ENCODE measurements at places on chromosomes 4 and X.

DNA sequence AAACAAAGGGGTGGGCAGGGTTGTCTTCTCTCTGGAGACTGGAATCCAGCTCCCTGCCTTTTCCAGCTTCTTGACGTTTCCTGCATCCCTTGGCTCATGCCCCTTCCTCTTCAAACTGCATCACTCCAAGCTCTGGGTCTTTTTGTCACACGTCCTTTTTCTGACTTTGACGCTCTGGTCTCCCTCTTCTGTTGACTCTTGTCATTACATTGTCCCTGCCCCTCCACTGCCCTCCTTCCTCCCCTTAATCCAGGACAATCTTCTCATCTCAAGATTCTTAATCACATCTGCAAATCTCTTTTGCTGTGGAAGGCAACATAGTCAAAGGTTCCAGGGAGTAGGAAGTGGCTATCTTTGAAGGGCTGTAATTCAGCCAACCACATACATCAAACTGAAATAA, 178.3 kb downstream of the TMA16 start:
- no peaks in the 10 kb centered on the region for H3K27me3 ChIP-seq
- no peaks in the 10 kb centered on the region for H3K4me1 ChIP-seq
- no peak for DNase-seq
- no peak overlapping the region for H3K27ac ChIP-seq
- no peaks in the 10 kb centered on the region for H3K36me3 ChIP-seq

DNA sequence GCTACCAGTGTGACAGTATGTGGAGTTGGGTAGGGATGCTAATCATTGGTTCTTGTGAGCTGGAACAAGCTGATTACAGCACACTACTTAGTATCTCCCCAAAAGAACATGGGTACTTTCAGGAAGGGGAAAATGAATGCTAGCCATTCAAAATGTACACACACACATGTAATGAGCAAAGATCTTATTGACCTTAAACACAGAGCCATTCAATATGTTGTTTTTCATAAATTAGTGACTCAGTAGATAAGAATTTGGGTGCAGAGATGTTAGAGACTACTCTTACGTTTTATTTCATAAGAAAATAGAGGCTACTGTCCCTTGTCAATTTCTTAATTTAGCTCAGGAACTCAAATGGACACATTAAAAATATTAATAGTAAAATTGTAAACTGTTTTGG, 509.5 kb upstream of the ATOH1 start:
- no peak overlapping the region for H3K27ac ChIP-seq
- no peak overlapping the region for H3K4me3 ChIP-seq
- H3K36me3 ChIP-seq, result no peaks in the 10 kb centered on the region
- no peaks in the 10 kb centered on the region for H3K27me3 ChIP-seq
- DNase-seq, result no peak

GRCh38 chrX:117510453-117510852, 606.2 kb downstream of the KLHL13 start:
- no peaks in the 10 kb centered on the region for H3K4me1 ChIP-seq
- H3K27me3 ChIP-seq, result no peaks in the 10 kb centered on the region
- DNase-seq, result no peak
- H3K27ac ChIP-seq, result no peak overlapping the region

- H3K4me1 ChIP-seq, result peaks cover 67% of the 10 kb centered on the region
- H3K36me3 ChIP-seq, result no peaks in the 10 kb centered on the region
- peak; percentile 62 for DNase-seq
- no peak overlapping the region for H3K4me3 ChIP-seq
- H3K27ac ChIP-seq, result peak overlapping the region; percentile 89
Observed at GRCh38 chrX:154738011-154738738, 12.7 kb downstream of the GAB3 start.

DNA sequence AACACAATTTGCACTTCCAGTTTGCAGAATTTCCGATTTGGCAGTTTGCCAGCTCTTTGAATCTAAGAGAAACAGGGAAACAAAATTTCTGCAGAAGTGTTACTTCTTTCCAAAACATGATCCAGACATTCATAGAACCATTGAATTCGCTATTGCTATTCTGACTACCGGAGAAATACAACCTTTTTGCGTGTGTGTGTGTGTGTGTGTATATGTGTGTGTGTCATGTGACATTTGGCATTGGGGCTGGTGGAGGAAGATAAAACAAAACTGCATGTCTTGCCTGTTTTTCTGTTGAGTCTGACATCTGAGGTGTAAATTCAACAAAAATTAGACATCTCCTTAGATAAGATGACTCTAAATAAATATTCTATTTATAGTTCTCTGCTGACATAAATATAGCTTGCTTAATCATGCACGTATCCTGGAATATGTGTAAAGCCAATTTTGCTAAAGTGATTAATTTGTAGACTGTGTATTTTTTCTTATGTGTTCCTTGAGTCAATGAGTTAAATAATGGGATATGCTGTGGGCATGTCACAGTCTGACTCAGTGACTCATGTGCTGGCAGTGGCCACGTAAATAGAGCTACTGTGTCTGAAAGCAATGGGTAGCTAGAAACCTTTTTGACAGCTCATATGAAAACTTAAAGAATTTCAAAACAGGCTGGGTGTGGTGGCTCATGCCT, 98.9 kb downstream of the HPGD start:
- H3K36me3 ChIP-seq, result no peaks in the 10 kb centered on the region
- no peaks in the 10 kb centered on the region for H3K4me1 ChIP-seq
- no peak for DNase-seq
- no peak overlapping the region for H3K27ac ChIP-seq

DNA sequence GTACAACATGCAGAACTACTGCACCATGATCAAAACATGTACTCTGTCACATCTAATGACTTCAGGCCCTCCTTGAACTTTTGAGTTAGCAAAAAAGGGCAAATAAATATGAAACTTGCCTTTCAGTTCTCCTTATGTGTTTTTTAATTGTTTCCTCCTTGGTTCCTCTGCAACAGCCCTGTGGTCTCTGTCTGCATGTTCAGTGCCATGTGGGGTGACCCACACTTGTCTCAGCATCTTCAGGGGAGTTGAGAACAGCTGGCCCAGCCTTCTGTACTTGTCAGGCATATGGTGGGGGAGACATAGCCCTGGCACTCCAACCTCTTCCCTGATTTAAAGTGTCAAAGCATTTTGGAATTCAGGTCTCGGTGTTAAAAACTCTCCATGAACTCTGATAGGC, 188.0 kb upstream of the PGRMC2 start:
- peaks cover 5% of the 10 kb centered on the region for H3K4me1 ChIP-seq
- no peaks in the 10 kb centered on the region for H3K27me3 ChIP-seq
- no peak for DNase-seq
- no peaks in the 10 kb centered on the region for H3K36me3 ChIP-seq
- no peak overlapping the region for H3K27ac ChIP-seq

GRCh38 chr4:159158985-159159384, 56.1 kb downstream of the RAPGEF2 start:
- H3K27ac ChIP-seq, result no peak overlapping the region
- no peaks in the 10 kb centered on the region for H3K27me3 ChIP-seq
- no peaks in the 10 kb centered on the region for H3K36me3 ChIP-seq
- H3K4me3 ChIP-seq, result no peak overlapping the region
- no peak for DNase-seq
- peaks cover 11% of the 10 kb centered on the region for H3K4me1 ChIP-seq

- no peaks in the 10 kb centered on the region for H3K36me3 ChIP-seq
- no peaks in the 10 kb centered on the region for H3K4me1 ChIP-seq
- H3K4me3 ChIP-seq, result no peak overlapping the region
- H3K27ac ChIP-seq, result no peak overlapping the region
- H3K27me3 ChIP-seq, result no peaks in the 10 kb centered on the region
Observed at GRCh38 chr4:81225252-81225651, 10.2 kb upstream of the PRKG2 start.

- DNase-seq, result no peak
- no peak overlapping the region for H3K4me3 ChIP-seq
- H3K4me1 ChIP-seq, result peaks cover 4% of the 10 kb centered on the region
- no peaks in the 10 kb centered on the region for H3K36me3 ChIP-seq
- H3K27me3 ChIP-seq, result no peaks in the 10 kb centered on the region
Observed at GRCh38 chr4:123443401-123444289, 47.0 kb downstream of the SPRY1 start.

- no peaks in the 10 kb centered on the region for H3K36me3 ChIP-seq
- no peak overlapping the region for H3K4me3 ChIP-seq
- no peaks in the 10 kb centered on the region for H3K27me3 ChIP-seq
- H3K4me1 ChIP-seq, result no peaks in the 10 kb centered on the region
- no peak for DNase-seq
Observed at GRCh38 chr4:39324897-39325613, 41.1 kb downstream of the RFC1 start.

DNA sequence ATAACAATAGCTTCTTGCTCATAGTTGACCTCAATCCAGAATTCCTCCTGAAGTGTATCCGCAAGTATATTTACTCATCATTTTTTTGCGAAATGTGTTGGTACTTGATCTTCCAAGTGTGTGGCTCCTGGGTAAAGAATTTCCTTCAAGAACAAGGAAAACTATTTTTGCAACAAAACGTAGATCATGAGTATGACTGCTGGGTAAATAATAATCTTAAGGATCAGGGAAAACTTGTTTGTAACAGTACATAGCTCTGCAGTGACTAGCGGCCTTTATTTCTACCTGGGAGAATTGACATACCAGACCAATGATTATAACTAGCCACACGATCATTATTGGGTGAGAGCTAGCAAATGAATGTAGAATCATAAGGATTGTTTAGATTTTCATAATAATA, 1311.7 kb downstream of the ARAP2 start:
- no peak overlapping the region for H3K4me3 ChIP-seq
- DNase-seq, result no peak
- H3K27ac ChIP-seq, result no peak overlapping the region
- no peaks in the 10 kb centered on the region for H3K36me3 ChIP-seq
- H3K27me3 ChIP-seq, result no peaks in the 10 kb centered on the region

- H3K4me1 ChIP-seq, result no peaks in the 10 kb centered on the region
- H3K27me3 ChIP-seq, result no peaks in the 10 kb centered on the region
- H3K4me3 ChIP-seq, result no peak overlapping the region
- H3K27ac ChIP-seq, result no peak overlapping the region
- no peak for DNase-seq
Observed at GRCh38 chrX:4129626-4130025, 416.2 kb upstream of the PRKX start.

DNA sequence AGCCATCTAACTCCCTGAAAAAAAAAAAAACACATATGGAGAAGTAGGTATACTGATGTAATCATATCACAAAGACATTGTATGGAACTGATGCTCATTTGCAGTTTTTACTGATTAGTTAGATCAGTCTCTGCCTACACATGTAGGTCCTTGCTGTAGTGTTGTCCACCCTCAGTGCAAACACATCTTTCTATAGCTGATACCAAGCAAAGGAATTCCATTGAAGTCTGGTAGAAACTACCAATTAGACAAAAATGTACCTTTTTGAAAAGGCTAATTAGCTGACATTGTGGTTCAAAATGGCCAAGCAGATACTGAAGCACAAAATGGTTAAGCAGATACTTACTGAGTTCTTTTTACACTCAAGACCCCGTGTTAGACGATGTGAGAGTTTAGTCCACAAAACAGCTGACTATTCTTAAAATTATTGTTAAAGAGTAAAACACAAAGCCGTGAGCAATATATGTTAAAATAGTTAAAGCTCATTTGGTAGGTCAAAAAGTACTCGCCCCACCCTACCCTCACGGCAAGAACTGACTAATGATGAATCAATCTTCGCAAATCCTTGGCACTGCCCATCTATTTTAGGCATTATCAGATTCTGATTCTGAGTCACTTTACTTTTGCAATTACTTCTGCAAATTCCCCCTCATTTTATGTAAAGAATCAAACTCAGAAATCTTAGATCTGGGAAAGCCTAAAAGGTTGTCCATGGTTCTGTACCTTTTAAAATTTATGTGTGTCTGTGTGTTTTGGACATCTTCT, 40.4 kb downstream of the COL4A6 start:
- no peaks in the 10 kb centered on the region for H3K27me3 ChIP-seq
- no peaks in the 10 kb centered on the region for H3K36me3 ChIP-seq
- H3K4me3 ChIP-seq, result no peak overlapping the region
- DNase-seq, result no peak
- H3K4me1 ChIP-seq, result no peaks in the 10 kb centered on the region
- H3K27ac ChIP-seq, result no peak overlapping the region

- no peak for DNase-seq
- peaks cover 2% of the 10 kb centered on the region for H3K4me1 ChIP-seq
- no peaks in the 10 kb centered on the region for H3K36me3 ChIP-seq
Observed at GRCh38 chr4:182937268-182938204, 20.4 kb upstream of the DCTD start.
